ENCODE measurements at places on chromosomes 7 and 10. TPM values are rescaled to one million over a fixed set of nuclear protein-coding genes. Genes with fewer than 3 reads are reported as not detected.

- DNase-seq = no peak
Observed at GRCh38 chr7:69309601-69310000, 288.7 kb upstream of the AUTS2 start.

- no peak for DNase-seq
Observed at GRCh38 chr7:128718967-128719642, 20.1 kb upstream of the CALU start.

GRCh38 chr7:115679976-115680375, 350.6 kb downstream of the TFEC start:
- DNase-seq = no peak

GRCh38 chr7:3179456-3179855, 121.6 kb upstream of the SDK1 start:
- no peak for DNase-seq

- DNase-seq = no peak
Observed at GRCh38 chr10:89706011-89706410, 4.6 kb downstream of the KIF20B start.

DNA sequence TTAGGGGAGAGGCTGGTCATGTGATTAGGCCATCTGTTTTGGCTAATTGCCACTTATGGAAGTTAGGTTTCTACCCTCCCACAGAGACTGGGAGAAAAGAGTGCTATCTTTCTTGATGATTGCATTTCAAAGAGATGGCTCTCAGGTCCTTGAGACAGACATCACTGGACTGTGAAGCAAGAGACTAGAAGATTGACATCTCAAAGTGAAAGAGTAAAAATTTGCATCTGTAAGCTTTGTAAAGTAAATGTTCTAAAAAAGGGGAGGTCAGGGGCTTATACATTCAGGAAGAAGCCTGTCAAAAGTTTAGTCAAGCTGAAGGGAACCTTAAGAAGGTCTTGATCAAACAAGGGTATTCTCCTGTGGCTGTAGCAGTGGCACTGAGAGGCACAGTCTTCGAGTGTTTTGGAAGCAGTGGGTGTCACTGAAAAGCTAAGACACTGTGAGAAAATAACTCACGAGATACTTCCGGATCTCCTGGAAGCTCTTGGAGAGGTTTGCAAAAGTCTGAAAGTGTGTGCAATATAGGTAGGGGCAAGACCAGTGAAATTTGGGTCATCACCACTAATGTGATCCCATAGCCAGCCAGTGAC, 342.1 kb downstream of the PHF14 start:
- DNase-seq = no peak

GRCh38 chr10:61989995-61990760, 88.7 kb downstream of the ARID5B start:
- DNase-seq = no peak

- peak; percentile 71 for DNase-seq
Observed at GRCh38 chr7:105014693-105015389, 836 bp downstream of the KMT2E start.

- no peak for DNase-seq
Observed at GRCh38 chr7:156969972-156970420, 20.5 kb downstream of the NOM1 start.

GRCh38 chr7:821688-822087, 10.6 kb upstream of the SUN1 start:
- no peak for DNase-seq

DNA sequence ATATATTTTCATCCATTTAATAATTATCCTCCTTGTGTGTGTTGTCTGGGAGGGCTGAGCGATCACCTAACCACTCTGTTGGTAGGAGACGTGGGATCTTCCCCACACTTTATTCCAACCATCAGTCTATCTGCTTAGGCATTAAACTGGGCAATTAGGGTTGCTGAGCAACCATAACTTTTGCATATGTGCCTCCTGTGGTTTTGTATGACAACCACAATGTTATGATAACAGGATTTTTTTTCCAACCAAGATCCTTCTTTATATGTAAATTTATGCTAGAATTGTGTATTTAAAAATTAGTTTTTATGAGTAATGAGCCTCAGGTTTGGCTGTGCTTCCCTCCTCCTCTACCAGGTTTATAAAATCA, 495.0 kb upstream of the MGMT start:
- no peak for DNase-seq

DNA sequence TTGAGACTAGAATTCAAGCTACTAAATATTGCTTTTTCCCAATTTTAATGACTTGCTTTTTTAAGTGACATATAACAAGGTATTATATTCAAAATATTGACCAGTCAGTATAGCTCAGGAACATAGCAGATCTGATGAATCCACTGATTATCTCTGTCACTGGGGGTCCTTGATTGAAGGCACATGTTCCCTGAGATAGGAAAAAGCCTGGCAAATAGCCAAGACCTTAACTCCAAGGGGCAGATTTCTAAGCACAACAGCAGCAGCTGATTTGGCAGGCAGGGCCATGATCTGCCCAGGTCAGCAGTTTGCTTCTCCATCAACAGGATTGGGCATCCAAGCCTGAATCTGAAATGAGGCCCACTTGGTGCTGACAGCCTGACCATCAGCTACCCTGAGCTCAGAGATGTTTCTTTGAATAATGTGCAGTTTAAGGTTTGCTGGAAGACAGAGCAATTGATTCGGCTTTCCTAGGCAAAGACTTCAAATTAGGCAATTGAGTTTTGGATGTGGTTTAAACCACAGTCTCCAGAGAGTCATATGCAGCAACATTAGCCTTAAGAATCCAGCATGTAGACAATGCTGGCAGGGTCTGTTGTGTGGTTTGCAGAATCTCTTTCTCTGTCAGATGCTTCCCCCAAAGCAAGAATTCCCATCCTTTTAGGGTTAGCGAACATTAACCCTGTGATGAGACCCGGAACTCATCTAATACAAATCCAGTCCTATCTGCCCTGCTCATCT, 352.6 kb downstream of the ADRA2A start:
- DNase-seq = peak; percentile 14

- DNase-seq = no peak
Observed at GRCh38 chr10:119502209-119502608, 40.3 kb downstream of the RGS10 start.

DNA sequence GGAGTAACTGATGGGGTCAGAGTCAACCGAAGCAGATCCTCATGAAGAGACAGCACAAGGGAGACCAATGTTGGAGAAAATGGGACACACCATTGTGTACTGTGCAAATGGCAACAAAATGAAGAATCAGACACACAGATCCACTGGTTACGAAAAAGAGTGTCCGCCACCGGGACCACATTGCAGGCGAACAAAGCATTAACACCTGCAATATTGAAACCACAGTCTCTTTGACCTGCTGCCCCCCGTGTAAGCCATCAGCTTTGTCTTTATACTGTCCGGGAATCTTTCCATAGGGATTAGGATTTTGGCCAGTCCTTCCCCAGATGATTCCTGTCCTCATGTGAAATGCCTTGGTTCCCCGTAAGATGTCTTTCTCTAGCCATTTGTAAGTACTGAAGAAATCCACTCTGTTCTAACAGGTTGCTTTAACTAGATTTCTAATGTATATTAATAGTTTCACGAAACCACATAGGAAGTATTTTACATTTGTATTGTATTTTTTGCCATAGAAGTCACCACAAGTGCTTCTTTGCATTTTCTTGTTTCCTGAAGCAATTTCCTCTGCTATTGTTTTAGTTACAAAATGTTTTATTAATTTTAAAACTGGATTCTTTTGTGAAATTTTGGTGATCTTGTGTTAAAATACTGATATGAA, 140.8 kb upstream of the NFE2L3 start:
- DNase-seq = no peak

- DNase-seq = no peak
Observed at GRCh38 chr7:44964831-44965440, 13.9 kb downstream of the MYO1G start.

DNA sequence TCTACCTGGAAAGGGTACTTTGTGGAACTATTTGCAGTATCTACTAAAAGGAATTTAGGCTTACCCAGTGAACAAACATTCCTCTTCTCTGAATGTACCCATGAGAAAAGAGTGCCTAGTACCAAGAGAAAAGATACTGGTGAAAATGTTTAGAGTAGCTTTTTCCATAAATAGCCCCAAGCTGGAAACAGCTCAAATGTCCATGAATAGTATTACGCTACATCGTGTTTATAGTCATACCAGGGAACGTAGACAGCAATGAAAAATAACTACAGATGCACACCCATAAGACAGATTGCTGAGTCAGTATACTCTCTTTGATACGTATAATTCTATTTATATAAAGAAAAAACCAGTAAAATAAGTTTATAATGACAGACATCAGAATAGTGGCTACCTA, 285.9 kb downstream of the KLF6 start:
- no peak for DNase-seq

DNA sequence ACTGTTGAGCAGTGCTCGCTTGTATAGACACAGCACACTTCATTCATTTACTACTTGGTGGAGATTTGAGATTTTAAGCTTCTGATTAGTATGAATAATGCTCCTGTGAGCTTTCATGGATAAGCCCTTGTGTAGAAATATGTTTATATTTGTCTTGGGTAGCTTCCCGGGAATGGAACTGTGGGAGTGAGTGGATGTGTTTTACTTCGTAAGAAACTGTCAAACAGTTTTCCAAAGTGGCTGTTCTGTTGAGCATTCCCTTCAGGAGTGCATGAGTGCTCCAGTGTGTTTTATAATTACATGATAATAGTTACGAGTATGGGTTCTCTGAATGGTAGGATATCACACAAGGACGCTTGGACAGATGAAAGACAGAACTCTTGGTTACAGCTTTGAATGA, 49.4 kb downstream of the VWC2 start:
- no peak for DNase-seq

- no peak for DNase-seq
Observed at GRCh38 chr10:87589645-87590051, 70.0 kb upstream of the PAPSS2 start.

DNA sequence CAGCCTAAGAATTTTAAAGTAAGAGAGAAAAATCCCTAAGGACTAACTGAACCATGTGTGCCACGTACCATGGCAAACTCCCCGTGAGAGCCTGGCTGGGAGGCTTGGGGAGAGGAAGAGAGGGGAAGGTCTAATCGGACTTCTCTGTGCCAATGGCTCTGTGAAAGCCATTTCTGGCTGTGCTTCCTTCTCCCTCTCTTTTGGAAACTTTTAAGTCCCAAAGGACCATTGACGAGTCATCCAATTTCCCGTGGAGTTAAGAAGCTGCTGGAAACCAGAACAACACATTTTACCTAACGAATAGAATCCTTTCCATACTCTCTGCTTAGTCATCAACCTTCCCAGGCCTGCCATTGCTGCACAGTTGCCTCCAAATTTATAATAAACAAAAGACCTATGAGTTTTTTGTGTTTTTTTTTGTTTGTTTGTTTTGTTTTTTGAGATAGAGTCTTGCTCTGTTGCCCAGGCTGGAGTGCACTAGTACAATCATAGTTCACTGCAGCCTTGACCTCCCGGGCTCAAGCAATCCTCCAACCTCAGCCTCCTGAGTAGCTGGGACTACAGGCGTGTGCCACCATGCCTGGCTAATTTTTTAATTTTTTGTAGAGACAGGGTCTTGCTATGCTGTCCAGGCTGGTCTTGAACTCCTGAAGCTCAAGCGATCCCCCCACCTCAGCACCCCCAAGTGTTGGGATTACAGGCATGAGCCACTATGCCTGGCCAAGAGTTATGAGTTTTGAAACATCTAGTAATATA, 13.2 kb downstream of the LAMB1 start:
- no peak for DNase-seq

- no peak for DNase-seq
Observed at GRCh38 chr10:46306516-46307184, 19.9 kb downstream of the ANTXRL start.

GRCh38 chr10:14500172-14500765, 169.5 kb upstream of the FRMD4A start:
- DNase-seq = no peak

DNA sequence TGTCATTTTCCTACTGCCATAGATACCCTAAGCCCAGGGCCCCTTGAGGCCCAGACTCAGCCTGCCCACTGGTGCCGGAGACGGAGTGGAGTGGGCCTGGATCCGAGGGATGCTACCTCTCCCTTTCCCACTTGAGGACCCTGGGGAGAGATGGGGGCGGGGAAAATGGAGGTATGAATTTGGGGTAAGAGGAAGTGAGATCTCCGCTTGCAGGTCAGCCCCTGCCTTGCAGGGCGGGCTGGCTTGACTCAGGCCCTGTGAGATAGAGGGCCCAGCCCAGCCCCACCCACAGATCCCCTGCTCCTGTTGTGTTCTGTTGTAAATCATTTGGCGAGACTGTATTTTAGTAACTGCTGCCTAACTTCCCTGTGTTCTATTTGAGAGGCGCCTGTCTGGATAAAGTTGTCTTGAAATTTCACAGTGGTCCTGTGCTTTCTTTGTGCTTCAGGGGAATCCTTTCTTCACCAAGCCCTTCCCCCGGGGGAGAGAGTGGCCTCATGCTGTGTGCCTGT, 13.2 kb downstream of the YKT6 start:
- DNase-seq = no peak

DNA sequence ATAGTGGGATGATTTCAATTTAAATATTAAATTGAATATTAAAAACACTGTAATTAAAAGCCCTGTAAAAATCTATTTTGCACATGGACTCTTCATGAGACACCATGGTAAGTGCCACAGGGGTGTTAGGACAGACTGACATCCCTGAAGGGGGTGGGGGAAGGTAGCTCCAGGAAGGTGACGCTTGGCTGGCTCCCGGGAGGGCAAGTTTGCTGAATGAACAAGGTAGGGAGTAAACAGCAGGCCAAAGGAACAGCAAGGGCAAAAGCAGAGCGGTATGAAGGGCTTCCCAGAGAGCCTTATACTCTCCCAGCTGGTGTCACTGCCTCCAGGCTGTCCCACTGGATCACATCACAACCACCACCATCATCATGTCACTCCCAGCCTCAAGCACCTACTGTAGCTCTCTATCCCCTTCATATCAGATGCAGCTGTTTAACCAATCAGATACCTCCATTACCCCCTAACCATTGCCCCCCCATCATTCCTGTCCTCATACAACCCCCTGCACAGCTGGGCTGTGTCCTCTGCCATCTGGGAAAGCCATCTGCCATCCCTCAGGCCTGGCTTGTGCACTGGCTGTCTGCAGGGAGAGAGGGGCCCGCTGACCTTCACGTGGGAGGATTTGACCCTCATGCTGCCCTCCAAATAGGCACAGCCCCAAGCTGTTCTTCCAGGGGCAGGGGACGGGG, 19.5 kb downstream of the HSPA12A start:
- DNase-seq = no peak

Gene GAD2
- total RNA-seq = not detected

Gene C10orf67
- 0.44 TPM for total RNA-seq

Gene CYP2E1
- total RNA-seq = 1.3 TPM

Gene CNTNAP2
- total RNA-seq = 0.42 TPM

Gene MYH16
- total RNA-seq = not detected

Gene PDE6C
- total RNA-seq = not detected

Gene OR9A2
- not detected for total RNA-seq

Gene OR6B1
- total RNA-seq = not detected

Gene KCNH2
- 2.4 TPM for total RNA-seq

Measured in tibial nerve (tissue), 4 donors.